ENCODE measurements at places on chromosomes 2 and 18. TPM values are rescaled to one million over a fixed set of nuclear protein-coding genes. Genes with fewer than 3 reads are reported as not detected.

- no peak for DNase-seq
- no peak overlapping the region for H3K27ac ChIP-seq
- peaks cover 7% of the 10 kb centered on the region for H3K36me3 ChIP-seq
These were observed 14.1 kb downstream of the LTBP1 start for GRCh38 chr2:32960647-32961403.

DNA sequence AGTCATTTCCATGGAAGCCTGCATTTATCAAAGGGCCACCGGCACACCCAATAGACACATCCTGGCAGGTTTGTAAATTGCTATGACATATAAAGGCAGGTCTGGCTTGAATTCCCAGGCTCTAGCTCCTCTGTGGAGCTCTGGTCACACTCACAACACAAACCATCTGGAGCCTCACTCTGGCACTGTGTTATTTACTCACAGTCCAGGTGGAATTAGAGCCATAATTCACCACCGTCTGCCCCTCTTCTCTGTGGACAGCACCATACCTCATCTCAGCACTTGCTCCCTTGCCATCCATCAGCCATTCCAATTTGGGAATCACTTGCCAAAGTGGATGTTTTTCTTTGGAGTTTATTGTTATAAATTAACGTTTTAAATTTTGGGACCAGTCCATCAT is 84.3 kb upstream of the OSR1 start:
- no peak overlapping the region for H3K27ac ChIP-seq
- no peak for DNase-seq
- H3K36me3 ChIP-seq: peaks cover 11% of the 10 kb centered on the region
- H3K27me3 ChIP-seq: no peaks in the 10 kb centered on the region
- H3K4me3 ChIP-seq: no peak overlapping the region
- peaks cover 6% of the 10 kb centered on the region for H3K4me1 ChIP-seq

DNA sequence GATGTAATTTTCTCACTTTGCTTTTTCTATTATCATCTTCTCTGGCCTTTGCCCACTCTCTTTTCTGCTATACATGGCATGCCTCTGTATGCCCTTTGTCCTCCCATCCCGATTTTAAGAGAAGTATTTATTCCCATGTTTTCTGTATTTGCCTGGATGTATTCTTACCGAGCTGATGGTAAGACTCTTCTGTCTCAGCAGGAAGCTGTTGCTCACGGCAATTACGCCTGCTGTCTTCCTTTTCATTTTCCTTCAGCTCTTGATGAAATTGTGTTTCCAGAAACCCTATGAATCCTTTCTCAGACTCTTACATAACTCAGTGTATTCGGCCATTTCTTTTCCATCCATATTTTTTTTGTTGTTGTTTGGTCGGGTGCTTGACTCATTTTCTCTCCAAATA is 121.6 kb downstream of the SP3 start:
- H3K27ac ChIP-seq: no peak overlapping the region
- no peak for DNase-seq
- peaks cover 17% of the 10 kb centered on the region for H3K36me3 ChIP-seq
- peaks cover 1% of the 10 kb centered on the region for H3K27me3 ChIP-seq
- H3K4me1 ChIP-seq: no peaks in the 10 kb centered on the region

- H3K4me3 ChIP-seq: no peak overlapping the region
- no peaks in the 10 kb centered on the region for H3K4me1 ChIP-seq
- H3K36me3 ChIP-seq: no peaks in the 10 kb centered on the region
These were observed 7.3 kb downstream of the ACMSD start for GRCh38 chr2:134845719-134846118.

Gene GPR45
- 0.44 TPM for total RNA-seq

Gene DNAJC5G
- total RNA-seq: not detected

Gene NEB
- total RNA-seq: 0.59 TPM

Gene ADCYAP1
- 16.9 TPM for total RNA-seq

Gene FASTKD1
- total RNA-seq: 38.1 TPM
